ENCODE measurements at places on chromosomes 12 and 14.

GRCh38 chr14:50099335-50099734 is 17.0 kb downstream of the VCPKMT start:
- peak; percentile 86 for DNase-seq

GRCh38 chr12:118328486-118329330 is 44.0 kb downstream of the TAOK3 start:
- no peak for DNase-seq

- no peak for DNase-seq
Observed at GRCh38 chr14:106459971-106460730, 933.8 kb downstream of the TMEM121 start.

GRCh38 chr12:88998421-88998820 is 353.9 kb downstream of the DUSP6 start:
- peak; percentile 12 for DNase-seq

DNA sequence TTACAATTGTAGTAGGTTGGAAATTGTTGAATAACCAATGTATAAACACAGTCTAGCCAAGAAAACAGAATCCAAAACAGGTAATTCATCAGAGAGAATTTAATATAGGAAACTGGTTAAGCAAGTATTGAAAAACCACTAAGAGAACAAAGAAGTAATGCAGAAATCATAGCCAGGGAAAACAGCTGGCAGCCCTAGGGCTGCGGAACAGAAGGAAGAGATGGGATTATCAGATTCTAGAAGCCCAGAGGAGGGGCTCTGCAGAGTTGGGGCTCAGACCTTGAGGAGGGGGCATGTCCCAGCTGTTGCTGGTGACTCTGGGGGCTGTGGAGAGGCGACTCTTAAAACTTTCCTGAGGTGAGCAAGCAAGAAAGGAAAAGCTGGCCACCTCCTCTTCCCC is 49.4 kb downstream of the CD9 start:
- DNase-seq: peak; percentile 50

GRCh38 chr12:122399592-122400373 is 22.7 kb downstream of the CLIP1 start:
- peak; percentile 75 for DNase-seq

- peak; percentile 64 for DNase-seq
Observed at GRCh38 chr14:70640938-70641547, 673 bp upstream of the TTC9 start.

DNA sequence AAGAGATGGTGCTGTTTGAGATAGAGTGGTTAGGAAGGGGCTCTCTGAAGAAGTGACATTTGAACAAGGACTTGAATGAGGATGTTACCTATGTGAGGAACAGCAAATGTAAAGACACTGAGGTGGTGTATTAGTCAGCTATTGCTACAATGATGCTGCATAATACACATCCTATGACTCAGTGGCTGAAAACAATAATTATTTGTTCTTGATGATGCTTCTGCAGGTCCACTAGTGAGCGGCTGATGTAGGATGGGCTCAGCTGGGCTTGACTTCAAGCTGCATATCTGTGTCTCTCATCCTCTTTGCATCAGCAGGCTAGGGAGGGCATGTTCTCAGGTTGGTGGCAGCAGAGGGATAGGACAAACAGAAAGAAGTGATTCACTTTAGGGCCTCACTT is 21.4 kb upstream of the CLMN start:
- peak; percentile 50 for DNase-seq

- peak; percentile 24 for DNase-seq
Observed at GRCh38 chr12:56522411-56523193, 982 bp downstream of the RBMS2 start.

- DNase-seq: no peak
Observed at GRCh38 chr14:90544971-90545370, 148.1 kb downstream of the CALM1 start.

DNA sequence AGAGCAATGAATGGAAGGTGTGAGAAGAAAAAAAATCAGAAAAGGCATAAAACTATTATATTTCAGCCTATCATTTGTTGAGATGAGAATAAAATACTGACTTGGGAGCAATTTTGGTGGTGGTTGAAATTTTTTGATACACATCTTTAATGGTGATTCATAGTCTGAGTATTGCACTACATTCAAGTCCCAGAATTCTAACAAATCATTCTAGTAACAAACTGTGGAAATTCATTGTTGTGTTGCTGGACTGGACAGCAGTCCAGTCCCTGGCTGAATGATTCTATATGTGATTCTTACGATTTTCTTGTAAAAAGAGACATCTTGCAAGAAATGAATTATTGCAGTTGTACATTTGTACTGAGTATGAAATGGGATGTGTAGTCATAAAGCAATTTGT is 268.6 kb downstream of the TRHDE start:
- peak; percentile 20 for DNase-seq

DNA sequence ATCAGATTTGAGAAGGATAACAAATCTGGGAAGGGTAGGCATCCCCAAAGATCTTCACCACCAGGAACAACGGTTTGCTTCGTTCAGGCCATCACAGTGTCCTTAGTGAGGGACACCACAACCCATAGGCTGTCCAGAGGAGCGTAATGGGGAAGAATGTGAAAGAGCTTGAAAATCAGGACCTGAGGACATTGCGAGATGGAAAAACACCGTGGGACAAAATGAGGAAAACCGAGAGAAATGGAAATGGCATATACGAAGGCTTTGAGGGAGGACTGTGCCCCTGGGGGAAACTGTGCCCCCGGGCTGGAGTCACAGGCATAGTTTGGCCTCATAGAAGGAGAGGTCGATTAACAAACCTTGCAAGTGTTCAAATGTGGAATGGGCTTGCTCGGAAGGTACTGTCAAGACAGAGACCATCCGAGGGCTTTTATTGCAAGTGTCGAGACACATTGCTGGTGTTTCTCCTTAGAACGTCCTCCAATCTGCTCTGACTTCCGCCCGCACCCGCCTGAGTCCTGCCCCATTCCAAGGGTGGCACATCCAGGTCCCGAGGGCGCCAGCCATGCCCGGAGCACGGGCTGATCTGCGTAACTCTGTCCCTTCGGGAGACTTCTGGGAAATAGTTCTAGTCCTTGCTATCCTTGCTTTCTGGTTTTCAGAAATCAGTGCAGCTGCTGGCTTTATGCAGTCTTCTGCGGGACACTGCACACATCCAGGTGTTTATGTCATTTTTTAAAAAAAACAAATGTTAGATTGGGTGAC is 885 bp upstream of the PALS1 start:
- DNase-seq: peak; percentile 53

DNA sequence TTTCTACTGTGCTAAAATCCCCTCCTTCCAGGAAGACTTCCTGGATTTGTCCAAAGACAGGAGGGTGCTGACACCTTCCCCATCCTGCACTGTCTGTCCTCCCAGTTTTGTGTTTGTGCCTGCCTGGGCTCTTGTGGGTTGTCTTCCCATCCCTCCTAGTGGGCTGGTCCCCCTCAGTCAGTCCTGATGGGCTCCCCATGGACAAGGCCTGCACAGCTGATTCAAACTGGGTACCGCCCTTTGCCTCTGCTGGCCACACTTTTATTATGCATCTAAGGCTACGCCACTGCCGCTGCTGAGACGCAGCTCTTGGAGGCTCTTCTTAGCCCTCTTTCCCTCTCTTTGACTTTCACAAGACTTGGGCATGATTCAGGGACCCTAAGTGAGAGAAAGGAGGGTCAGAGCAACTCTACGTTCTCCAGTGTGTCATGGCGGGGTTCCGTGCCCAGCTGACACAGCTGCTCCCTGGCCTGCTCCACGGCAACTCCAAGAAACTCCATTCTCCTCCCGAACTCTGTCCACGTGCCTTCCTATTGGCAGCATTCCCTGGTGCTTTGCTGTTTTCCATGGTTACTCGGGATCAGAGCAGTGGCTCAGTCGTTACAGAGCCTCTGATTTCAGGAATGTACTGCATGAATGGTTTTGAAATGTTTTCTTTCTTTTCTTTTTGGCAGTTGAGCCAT is 3.8 kb upstream of the KRT85 start:
- no peak for DNase-seq

GRCh38 chr14:75697386-75697785 is 36.3 kb downstream of the TTLL5 start:
- no peak for DNase-seq
